ENCODE measurements at places on chromosomes 2 and 18. TPM values are rescaled to one million over a fixed set of nuclear protein-coding genes. Genes with fewer than 3 reads are reported as not detected.

DNA sequence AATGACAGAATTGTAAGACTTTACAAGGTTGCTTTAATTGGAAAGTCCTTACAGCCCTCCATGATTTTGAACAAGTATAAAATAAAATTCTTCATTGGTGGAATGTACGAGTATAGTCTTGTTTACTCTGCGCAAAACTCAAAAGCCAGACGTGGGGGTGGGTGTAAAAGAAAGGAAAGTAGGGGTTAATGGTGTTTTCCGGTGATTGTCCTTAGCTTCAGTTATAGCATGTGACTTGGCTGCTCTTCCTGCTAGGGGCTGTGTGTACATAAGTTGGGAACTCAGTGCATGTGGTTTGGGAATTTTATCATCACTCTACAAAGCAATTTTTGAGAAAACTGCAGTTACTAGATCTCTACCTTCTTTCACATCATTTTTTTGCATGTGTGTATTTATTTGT lies 82.4 kb upstream of the CAVIN2 start:
- no peak overlapping the region for H3K4me3 ChIP-seq
- no peaks in the 10 kb centered on the region for H3K27me3 ChIP-seq
- no peaks in the 10 kb centered on the region for H3K4me1 ChIP-seq

- no peak overlapping the region for H3K27ac ChIP-seq
- no peaks in the 10 kb centered on the region for H3K4me1 ChIP-seq
- H3K36me3 ChIP-seq, result no peaks in the 10 kb centered on the region
- no peaks in the 10 kb centered on the region for H3K27me3 ChIP-seq
- no peak for DNase-seq
Observed at GRCh38 chr2:70717431-70718038, 50.5 kb downstream of the ADD2 start.

DNA sequence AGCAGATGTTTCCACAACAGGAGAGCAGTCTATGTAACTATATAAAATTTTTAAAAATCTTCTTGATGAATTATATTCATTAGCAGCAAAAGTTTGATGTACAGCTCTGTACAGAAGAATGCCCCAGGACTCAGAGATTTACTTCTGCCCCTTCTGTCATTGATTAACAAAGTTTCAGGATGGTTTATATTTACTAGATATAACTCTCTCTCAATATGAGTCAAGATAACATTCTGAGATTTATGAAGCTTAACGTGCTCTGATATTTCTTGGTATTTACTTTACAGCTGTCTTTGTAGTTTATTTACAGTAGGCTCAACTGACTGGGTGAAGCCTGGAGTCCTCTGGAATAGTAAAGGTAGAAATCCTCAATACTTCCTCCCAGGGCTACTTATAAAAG lies 93.6 kb upstream of the HNMT start:
- H3K36me3 ChIP-seq, result no peaks in the 10 kb centered on the region
- H3K4me3 ChIP-seq, result no peak overlapping the region
- no peak for DNase-seq
- no peaks in the 10 kb centered on the region for H3K4me1 ChIP-seq

DNA sequence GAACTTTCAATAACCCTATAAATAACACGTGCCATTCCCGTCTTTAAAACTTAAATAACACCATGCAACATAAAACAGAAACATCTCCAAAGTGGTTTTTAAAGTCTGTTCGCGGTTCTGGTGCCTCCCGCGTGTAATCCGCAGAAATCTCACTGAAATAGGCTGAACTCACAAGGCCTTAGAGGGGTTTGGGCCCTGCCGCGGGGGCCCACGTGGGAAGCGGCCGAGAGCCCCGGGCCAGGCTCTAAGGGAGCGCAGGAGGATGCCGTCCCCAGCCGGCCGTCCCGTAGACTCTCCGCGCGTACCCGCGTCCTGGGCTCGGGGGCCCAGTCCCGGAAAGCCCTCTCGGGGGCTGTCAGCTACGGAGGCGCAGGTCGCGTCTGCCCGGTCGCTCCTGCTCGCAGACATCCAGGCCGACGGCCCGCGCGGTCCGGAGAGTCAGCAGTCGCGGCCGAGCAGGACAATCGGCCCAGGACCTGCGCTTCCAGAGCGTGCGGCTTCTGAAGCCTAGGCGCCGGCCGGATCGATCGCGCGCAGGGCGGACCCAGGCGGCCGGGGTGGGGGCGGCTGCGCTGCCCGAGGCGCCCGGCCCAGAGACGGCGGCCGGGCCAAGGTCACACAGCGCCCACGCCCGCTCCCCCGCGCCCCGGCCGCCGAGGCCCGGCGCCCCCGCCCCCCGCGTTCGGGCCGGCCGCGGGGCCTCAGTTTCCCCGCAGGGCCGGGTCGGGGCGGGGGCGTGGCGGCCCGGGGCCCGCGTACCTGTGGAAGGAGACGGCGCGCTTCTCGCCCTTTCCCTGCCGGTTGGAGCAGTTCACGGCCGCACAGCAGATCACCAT lies 558 bp downstream of the THAP4 start:
- H3K4me1 ChIP-seq, result peaks cover 17% of the 10 kb centered on the region
- H3K36me3 ChIP-seq, result peaks cover 12% of the 10 kb centered on the region
- DNase-seq, result no peak
- peak overlapping the region; percentile 96 for H3K4me3 ChIP-seq
- H3K27ac ChIP-seq, result peak overlapping the region; percentile 99

DNA sequence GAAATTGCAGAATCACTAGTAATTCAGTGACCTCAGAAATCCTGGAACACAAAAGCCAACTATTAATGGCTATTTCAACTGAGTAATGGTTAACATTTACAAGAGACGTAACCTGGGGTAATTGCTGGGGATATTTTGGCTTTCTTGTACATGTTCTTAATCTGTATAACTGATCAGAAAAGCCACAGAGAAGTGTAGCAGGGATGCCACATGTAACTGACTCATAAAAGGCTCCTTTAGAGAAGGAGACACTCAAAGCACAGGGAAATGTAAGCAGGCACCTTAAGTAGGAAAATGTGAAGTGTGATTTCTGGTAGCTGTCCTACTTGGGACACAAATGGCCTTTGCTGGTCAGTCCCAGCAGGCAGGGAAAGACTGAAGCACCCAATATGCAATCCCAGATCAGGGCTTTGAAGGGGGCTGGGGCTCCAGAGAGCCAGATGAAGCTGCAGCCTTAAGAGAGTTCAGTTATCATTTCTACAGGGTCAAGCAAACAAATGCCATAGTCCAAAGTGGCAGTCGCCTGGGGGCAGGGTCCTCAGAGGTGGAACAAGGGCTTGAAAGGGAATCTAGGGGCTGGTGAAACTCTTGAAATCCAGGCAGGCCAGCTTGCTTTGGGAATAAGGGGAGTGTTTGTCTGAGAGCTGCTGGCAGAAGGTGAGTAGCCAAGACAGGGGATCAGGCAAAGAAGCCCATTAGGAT lies 7.2 kb upstream of the SPOPL start:
- DNase-seq, result no peak
- no peaks in the 10 kb centered on the region for H3K27me3 ChIP-seq
- H3K4me3 ChIP-seq, result no peak overlapping the region
- no peak overlapping the region for H3K27ac ChIP-seq
- no peaks in the 10 kb centered on the region for H3K36me3 ChIP-seq
- no peaks in the 10 kb centered on the region for H3K4me1 ChIP-seq

Gene POTEC
- total RNA-seq, result 6.5 TPM

DNA sequence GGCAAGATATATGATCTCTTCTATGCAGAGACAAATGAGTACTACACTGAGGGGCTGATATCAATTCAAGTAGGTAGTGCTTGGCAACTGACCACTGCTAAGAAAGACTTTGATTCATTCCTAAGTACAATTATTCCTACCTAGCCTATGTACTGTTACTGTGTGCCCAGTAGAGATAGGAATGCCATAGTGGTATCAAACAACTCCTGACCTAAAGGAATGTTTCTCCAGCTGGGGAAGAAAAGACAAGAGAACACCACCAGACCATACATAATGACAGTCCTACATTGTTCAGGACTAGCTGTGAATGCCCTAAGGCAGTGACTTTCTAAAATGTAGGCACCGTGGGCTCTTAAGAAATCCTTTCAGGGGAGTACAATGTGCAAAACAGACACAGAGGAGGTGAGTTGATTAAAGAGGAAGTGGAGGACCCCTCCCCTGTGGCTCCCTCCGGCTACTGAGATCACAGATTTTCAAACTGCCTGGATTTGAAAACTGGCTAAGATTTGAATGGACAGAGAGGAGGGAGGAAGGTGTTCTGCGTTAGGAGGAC lies 89.1 kb downstream of the ANTXR1 start:
- H3K4me1 ChIP-seq, result no peaks in the 10 kb centered on the region
- no peak overlapping the region for H3K4me3 ChIP-seq
- no peak overlapping the region for H3K27ac ChIP-seq
